ENCODE measurements at places on chromosomes 11 and 22.

DNA sequence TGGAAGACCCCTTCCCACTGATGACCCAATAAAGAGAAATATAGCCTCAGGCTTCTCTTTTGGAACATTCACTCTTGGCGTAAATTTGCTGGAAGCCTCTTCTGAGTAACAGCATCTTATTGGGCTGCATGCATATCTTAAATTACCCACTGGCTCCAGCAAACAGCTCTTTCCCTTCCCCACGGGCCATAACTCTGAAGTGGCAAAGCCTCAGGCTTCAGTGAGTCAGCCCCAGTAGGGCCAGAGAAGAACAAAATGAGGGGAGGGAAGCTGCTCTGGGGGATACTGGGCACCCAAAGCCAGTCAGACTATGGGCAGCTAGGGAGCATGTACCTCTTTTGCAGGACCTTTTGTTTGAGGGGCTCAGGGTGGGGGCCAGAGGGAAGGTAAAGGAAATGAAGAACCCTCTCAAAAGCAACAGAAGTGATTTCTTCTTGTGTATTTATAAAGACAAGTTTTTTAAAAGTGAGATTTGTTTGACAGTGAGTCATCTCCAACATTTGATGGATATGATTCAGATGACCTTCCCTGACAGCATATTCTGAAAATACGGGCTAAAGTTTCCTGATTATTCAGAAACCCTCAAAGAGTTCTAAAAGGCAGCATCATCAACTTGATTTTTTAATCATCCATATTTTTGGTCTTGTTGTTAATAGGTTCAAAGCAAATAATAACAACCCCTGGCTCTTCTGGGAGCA, 203.4 kb downstream of the KIF18A start:
- DNase-seq, result no peak

DNA sequence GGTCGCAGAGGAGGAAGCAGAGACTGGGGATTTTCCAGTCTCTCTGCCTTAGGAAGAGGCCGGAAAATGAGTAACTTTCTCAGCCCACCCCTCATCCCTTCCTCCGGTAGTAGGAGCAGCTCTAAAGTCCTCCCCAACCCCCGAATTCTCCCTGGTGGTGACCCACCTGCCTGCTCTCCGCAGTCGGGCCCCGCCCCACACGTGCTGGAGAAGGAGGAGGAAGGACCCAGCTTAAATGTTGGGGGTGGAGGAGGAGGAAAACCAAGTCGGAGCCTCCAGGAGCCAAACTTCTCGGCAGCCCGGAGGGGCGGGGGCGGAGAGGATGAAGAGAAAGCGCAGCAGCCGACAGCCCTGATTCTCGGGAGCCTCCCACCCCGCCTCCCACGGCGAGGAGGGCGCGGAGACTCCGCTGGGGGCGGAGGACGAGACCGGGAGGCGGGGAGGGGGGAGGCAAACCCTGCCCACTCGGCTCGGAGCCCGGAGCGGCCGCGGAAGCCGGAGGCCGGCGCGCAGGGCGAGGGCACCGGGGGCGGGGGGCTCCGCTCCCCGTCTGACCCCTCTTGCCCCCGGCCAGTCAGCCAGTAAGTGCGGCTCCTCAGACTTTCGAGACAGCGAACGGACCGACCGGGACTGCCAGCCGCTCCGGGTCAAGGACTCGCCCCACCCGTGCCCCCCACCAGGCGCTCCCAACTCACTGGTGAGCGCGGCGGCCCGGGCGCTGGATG, at the start of gene TPBGL:
Gene TPBGL, plus strand, starts transcription at position 464 of the 725 bp plus-strand sequence. CDS start 276 bp downstream, outside the sequence.
- DNase-seq, result no peak

DNA sequence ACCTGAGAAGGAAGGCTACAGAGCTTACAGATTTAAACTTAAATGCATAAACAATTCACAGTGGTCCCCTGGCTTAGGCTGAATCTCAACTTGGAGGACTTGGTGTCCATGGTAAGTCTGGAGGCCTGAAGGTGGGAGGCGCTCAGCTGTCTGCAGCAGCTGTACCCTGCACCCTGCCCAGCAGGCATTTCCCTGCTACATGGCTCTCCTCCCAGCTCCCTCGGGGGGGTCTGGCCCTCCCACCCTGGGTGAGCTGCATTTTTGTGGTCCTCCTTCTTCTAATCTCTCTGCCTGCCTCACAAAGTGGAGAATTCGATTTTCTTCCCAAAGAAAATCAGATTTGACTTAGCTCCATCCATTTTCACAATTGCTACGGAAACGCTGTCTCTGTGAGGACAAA, 273.2 kb downstream of the KIRREL3 start:
- no peak for DNase-seq

GRCh38 chr11:35330931-35331330, 88.4 kb downstream of the SLC1A2 start:
- no peak for DNase-seq

- DNase-seq, result no peak
These were observed 31.8 kb downstream of the MRGPRX1 start for GRCh38 chr11:18907391-18907790.

- no peak for DNase-seq
These were observed 87.2 kb upstream of the VPREB1 start for GRCh38 chr22:22157348-22157725.

- DNase-seq, result no peak
These were observed 1120.5 kb downstream of the BRD1 start for GRCh38 chr22:48706934-48707762.

DNA sequence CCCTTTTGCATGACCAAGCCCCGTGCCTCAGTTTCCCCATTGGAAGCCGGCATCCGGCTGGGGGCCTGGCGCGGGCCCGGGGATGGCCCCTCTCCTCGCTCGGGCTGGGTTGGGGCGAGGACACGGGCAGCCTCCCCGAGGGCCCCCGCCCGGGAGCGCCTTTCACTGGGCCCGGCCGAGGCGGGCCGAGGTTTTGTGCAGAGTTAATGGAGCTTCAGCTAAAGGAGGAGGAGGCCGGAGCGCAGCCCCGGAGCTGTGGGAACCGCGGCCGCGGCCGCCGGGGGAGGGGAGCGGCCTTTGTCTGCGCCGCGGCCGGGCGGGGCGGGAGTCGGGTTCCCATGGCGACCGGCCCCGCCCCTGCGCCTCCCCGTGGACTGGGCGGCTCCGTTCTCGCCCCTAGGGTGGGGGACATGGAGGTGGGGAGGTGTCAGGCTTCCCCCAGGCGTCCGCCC, 1.4 kb upstream of the MAPK11 start:
- DNase-seq, result peak; percentile 59

GRCh38 chr22:37802310-37803194, 5.2 kb upstream of the GCAT start:
- DNase-seq, result peak; percentile 59

- DNase-seq, result no peak
These were observed 282.5 kb downstream of the CTTN start for GRCh38 chr11:70680781-70681281.

GRCh38 chr22:23285734-23286133, 105.4 kb downstream of the BCR start:
- peak; percentile 12 for DNase-seq

GRCh38 chr22:36124666-36125065, 35.9 kb downstream of the APOL3 start:
- DNase-seq, result no peak

- no peak for DNase-seq
These were observed 327.4 kb downstream of the BUD13 start for GRCh38 chr11:116445108-116446047.

GRCh38 chr11:27420217-27420616, 52.4 kb downstream of the LGR4 start:
- DNase-seq, result no peak

DNA sequence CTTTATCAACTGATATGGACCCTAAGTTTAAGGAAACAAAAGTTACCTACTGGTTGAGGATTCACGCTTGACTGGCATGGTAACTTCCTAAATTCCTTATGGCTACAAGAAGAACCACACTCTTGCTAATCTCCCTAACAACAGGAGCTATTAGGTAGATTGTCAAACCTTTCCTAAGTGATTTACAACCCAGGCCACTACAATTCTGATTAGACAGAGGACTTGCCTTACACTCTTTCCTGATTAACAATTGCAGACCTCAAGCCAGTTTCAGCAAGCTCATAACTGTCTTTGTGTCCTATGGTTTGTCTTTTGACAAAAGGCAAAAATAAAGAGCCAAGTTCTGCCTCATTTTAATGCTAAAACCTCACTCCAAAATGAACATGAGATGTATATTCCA, 16.3 kb downstream of the OR52K2 start:
- no peak for DNase-seq

- DNase-seq, result no peak
These were observed 1091.9 kb upstream of the TENM4 start for GRCh38 chr11:80532633-80533232.
